ENCODE measurements at places on chromosomes 16 and 17. TPM values are rescaled to one million over a fixed set of nuclear protein-coding genes. Genes with fewer than 3 reads are reported as not detected.

The CES1 gene
- 5.8 TPM for total RNA-seq

The TMC5 gene
- not detected for total RNA-seq

The CHD9NB gene
- 2.7 TPM for total RNA-seq

The IGF2BP1 gene
- total RNA-seq, result 4.3 TPM

The TAC4 gene
- total RNA-seq, result not detected

The HEATR9 gene
- total RNA-seq, result not detected

The TCAP gene
- total RNA-seq, result 0.53 TPM

The CWC25 gene
- 8.1 TPM for total RNA-seq

Data from smooth muscle cell of the pulmonary artery (primary cell).